ENCODE measurements at places on chromosomes 13 and 19. TPM values are rescaled to one million over a fixed set of nuclear protein-coding genes. Genes with fewer than 3 reads are reported as not detected.

DNA sequence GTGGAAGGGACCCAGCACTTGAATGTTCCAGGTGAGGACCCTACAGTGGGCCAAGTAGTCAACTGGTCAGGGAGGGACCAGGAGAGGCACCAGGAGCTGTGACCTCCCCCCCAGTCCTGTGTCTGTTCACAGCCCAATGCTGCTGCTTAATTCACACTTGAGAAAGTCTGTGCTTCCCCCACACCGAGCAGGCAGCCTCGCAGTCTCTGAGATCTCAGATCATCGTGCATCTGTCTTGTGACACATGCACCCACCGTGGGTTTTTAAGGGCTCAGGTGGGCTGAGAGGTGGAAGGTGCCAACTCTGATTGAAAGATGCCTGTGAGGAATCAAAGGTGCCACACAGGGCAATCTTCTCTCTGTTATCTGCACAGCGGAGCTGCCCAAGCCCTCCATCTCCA lies 6.2 kb downstream of the CEACAM5 start:
- no peak for DNase-seq

DNA sequence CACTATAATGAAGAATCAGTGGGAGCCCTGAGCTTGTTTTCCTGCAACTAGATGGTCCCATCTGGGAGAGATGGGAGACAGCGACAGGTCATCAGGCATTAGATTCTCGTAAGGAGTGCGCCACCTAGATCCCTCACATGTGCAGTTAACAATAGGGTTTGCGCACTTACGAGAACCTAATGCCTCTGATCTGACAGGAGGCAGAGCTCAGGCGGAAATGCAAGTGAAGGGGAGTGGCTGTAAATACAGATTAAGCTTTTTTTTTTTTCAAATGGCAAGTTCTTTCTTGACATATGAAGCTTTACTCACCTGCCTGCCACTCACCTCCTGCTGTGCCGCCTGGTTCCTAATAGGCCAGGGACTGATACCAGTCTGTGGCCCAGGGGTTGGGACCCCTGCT lies 14.4 kb downstream of the CDC16 start:
- DNase-seq, result no peak

DNA sequence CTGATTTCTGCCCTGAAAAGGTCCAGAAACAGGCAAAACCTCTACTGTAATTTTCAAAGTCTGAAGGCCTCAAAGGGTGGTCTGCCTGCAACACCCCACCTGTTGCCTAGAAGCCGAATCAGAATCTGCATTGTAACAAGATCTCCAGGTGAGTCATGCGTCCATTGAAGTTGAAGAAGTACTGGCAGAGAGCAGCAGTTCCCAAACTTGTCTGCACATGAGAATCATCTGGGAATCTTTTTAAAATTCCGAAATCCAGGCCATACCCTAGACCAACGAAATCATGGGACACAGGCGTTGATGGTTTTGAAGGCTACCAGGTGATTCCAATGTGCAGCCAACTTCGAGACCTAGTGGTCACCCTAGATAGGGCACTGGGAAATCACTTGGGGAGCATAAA lies 16.0 kb upstream of the CLN5 start:
- no peak for DNase-seq

DNA sequence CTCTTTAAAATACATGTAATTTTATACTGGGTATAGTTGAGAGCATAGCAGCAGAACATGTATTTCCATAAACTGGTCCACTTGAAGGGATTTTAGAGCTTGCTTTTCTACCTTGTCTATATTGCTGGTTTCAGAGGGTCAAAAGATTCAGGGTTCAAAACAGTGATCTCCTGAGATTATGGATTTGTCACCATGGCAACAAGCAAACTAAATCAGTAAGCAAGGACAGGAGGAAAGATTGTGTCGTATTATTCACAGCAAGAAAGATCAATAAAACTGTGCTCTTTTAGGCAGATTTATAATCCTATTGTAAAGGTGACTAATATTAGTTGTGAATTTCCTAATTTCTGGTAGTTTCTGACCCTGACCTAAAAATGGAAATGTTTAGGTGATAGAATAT lies 496.4 kb downstream of the LMO7 start:
- DNase-seq, result no peak

DNA sequence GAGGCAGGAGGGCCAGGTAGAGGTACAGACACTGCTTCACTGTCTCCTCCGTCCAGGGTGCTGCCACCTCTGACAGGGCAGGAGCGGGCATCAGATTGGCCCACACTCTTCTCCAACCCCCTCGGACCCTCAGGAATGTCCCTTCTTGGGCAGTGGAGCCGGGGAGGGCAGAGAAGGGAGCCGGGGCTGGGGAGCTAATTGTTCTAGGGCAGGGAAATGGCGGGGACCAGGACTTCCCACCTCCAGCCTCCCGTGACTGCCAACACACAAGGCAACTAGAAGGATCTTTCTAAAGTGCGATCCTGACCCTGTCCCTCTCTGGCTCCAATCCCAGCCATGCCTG lies 10.1 kb upstream of the RSPH6A start:
- no peak for DNase-seq

Gene METTL21C
- not detected for total RNA-seq

Gene ZGLP1
- total RNA-seq, result 3.1 TPM
